KBM-7 (cell line): ENCODE measurements at places on chromosomes 16 and 17.
A peak's percentile ranks its signal among the peaks of the same experiment; 100 is the strongest.

- DNase-seq, result no peak
These were observed 26.4 kb downstream of the NPTX1 start for GRCh38 chr17:80449930-80450576.

DNA sequence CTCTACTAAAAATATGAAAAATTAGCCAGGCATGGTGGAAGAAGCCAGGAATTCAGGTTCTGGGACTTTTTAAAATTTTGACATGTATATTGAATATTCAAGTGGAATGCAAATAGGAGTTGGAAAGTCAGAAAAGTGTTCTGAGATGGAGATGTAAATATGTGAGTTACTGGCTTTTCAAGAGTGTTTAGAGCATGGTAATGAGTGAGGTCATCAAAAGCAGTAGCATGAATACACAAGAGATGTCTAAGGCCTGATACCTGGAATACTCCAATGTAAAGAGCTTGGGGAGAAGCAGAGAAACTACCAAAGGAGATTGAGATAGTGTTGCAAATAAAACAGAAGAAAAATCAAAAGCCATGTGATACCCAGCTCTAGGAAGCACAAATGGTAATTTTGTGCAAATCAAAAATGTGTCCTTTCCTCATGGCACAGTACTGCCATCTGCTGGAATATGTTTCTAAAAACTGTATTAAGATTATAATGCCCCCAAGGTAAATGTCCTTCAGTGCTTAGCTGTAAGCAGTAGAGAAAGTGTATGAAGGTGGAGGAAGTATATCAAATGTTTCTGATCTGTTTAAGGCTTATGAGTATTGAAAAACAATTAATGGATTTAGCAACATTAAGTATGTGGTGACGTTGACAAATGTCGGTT, 908.4 kb downstream of the KCNJ18 start:
- DNase-seq, result peak; percentile 44

DNA sequence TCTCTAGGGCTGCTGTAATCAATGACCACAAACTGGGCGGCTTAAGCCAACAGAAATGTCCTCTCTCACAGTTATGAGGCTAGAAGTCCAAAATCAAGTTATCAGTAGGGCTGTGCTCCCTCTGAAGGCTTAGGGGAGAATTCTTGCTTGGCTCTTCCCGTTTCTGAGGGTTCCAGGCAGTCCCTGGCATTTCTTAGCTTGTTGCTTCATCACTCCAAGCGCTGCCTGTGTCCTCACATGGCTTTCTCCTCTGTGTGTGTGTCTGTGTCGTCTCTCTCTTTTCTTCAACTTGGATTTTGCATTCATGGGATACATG, 13.7 kb upstream of the CDC42EP4 start:
- no peak for DNase-seq

- DNase-seq, result no peak
These were observed 56.3 kb upstream of the ARL4D start for GRCh38 chr17:43342589-43342890.

DNA sequence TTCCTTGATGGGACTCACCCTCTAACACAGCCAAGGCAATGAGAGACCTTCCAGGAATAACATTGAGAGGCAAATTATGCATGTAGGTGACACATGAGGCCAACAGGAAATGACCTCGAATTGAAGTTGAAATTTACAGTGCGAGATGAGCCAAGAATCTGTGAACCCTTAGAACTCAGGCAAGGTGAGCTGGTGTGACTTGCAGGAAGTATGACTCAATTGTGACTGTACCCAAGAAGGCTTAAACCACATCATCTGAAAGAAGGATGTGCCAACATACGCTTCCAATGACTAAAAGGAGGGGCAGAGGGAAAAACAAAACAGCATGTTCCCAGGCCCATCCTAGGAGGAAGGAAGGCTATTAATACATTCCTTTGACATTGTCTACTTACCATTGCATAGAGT, 44.8 kb downstream of the PITPNC1 start:
- peak; percentile 39 for DNase-seq

DNA sequence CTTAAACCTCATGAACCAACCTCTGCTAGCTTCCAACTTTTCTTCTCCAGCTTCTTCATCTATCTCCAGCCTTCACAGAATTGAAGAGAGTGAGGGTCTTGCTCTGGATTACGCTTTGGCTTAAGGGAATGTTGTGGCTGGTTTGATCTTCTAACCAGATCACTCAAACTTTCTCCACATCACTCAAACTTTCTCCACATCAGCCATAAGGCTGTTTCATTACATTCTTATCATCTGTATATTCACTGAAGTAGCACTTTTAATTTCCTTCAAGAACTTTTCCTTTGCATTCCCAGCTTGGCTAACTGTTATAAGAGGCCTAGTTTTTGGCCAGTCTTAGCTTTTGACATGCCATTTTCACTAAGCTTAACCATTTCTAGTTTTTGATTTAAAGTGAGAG, 52.3 kb downstream of the CACNG1 start:
- no peak for DNase-seq

GRCh38 chr17:19495828-19496528, 37.7 kb upstream of the SLC47A1 start:
- DNase-seq, result no peak

- peak; percentile 70 for DNase-seq
These were observed 16.9 kb downstream of the HASPIN start for GRCh38 chr17:3740611-3741073.

DNA sequence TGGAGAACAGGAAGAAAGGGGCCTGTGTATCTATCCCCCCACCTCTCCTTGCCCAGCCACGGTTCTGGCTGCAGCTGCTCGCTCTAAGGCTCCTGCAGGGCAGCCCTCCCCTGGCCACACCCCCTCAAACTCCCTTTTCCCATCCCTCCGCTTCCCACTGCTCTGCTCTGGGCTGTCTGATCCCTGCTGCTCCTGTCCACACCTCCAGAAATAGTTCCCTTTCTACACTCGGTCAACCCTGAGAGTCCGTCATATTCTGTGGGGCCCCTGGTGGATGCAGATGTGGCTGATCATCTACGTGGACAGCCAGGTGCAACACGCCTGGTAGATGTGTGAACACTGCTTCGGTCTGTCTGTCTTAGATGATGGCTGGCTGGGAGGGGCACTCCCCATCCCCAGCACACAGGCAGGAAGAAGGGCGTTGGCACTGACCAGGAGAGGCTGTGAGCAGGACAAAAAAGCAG, 19.3 kb upstream of the KRT19 start:
- no peak for DNase-seq

DNA sequence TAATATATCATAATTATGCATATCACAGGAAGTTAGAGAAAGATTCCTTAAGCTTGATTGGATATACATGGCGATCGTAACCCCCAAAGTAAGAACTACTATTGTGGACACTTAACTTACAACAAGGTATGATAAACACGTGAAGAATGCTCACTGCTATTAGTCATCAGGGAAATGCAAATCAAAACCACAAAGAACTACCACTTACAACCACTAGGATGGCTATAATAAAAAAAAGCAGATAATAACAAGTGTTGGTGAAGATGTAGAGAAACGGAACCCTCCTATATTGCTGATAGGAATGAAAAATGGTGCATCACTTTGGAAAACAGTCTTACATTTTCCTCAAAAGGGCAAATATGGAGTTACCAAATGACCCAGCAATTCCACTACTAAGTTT, 265.9 kb downstream of the SLC39A11 start:
- no peak for DNase-seq

DNA sequence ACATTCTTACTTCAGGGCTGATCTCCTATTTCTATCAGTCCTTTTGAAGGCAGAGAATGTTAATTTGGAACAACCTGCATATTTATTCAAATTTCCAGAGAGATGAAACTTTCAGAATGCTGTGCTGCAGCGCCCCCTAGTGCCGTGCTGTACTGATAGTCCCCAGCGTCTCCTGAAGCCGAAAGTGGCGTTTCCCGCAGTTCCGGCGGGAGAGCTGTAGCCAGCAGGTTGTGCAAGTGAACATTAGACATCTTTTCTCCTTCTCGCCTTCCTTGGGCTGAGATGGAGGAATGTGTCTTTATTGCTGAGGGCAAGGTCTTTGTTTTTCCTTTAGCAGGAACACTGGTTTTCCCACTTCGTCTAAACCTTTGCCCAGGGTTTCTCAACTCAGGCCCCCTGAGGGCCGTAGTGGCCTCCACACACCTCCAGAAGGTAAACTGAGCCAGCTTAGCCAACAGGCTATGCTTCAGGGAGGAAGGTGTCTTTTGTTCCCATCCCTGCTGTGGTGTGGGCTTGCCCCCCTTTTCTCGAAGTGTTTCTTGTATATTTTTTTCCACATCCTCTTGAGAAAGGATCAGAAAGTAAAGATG, 26.4 kb downstream of the USP10 start:
- DNase-seq, result peak; percentile 84

DNA sequence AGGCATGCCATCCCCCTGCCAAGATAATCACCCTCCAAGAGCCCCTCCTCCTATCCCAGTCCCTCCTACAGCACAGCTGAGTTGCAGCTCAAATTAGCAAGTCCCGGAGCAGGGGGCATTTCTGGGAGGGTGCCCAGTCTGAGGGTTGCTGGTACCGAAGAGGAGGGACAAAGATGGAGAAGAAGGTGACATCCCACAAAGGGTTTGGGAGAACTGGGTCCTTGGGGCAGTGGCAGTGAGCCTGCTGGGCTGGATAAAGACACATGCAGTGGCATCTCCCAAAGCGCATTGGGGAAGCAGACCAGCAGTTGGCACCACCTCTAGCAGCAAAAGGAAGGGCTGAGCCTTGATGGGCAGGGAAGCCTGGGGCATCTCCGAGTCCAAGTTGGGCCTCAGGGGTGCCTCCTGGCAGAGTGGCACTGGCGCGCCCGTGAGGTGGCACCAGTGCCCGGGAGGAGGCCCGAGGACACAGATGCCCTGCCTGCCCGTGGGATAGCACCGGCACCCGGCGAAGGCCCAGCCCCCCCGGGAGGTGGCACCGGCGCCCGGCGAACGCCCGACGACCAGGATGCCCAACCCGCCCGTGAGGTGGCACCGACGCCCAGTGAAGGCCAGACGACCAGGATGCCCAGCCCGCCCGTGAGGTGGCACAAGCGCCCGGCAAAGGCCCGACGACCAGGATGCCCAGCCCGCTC, 622 bp downstream of the TOM1L2 start:
- no peak for DNase-seq

DNA sequence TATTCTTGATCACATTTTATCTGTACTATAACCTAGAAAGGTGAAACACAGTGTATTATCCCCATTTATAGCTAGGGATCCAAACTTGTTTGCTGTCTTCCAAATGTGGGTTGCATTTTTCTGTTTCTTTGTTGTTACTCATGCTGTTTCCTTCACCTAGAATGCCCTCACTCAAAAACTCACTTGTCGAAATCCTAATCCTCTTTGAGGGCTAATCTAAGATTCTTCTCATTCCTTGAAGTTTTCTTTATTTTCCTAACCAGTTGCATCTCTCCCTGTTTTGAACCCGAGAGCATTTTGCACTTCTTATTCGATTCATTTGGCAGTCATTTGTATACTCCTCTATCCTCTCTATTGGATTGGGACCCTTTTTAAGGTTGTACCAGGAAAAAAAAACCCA, 9.6 kb downstream of the CALCOCO2 start:
- DNase-seq, result no peak

GRCh38 chr17:15920758-15921239, 24.1 kb upstream of the ADORA2B start:
- DNase-seq, result peak; percentile 42

GRCh38 chr16:88896238-88897070, 30.0 kb upstream of the PABPN1L start:
- DNase-seq, result no peak

- DNase-seq, result no peak
These were observed 674 bp downstream of the TAF15 start for GRCh38 chr17:35809855-35810461.

DNA sequence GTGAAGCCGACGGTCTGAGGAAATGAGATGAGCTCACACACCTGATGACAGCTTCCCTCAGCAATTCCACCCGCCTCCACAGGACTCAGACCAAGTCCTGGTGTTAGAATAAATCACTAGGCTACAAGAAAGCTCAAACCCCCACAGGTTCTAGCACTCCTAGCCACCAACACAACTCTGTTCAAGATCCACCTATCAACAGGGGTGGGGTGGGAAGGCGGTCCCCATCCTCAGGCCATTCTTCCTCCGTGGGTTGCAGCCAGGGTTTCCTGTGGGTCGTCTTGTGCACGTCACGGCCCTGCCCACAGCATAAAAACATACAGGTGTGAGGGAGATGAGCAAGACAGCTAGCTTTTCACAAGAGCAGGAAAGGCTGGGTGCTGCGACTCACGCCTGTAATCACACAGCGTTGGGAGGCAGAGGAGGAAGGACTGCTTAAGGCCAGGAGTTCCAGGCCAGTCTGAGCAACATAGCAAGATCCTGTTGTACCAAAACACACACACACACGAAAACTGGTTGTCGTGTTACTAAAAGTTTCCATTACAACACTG, 81.1 kb downstream of the ANKRD11 start:
- peak; percentile 19 for DNase-seq

- no peak for DNase-seq
These were observed 36.2 kb downstream of the ZFPM1 start for GRCh38 chr16:88489163-88489741.

DNA sequence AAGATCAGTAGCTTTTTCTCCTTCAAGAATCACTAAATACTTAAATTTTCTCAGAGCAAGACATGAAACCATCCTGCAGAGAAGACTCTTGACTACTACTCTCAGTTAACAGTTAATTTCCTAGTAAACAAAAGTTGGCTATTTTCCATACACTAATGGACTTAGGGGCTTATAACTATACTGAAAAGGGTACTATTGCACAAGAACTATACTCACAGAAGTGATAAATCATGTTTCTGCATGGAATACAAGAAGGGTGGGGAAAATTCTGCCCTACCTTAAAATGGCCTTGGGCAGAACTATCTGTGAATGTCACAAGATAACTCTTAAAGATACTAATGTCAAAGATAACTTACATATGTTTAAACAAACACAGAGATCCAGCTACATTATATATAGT, 12.5 kb downstream of the ZNF652 start:
- no peak for DNase-seq

DNA sequence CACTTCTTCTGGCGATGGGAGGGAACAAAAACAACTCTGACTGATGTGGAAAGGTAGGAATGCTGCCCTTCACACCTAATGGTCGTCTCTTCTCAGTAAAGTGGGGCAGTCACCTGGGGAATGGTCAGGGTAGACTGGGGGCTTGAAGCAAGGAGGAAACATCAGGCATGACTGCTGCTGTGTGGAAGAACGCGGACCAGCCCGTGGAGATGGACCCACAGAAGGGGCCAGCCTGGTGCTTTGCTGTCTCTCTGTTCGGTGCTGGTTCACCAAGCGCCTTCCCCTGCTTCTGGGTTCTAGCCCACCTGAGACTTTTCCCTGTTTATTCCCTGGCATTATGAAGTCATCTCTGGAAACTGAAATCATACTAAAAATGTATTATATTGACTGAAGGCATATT, 96.2 kb upstream of the DNAH17 start:
- DNase-seq, result no peak

GRCh38 chr17:47884905-47885730, 10.9 kb upstream of the SP2 start:
- DNase-seq, result no peak

DNA sequence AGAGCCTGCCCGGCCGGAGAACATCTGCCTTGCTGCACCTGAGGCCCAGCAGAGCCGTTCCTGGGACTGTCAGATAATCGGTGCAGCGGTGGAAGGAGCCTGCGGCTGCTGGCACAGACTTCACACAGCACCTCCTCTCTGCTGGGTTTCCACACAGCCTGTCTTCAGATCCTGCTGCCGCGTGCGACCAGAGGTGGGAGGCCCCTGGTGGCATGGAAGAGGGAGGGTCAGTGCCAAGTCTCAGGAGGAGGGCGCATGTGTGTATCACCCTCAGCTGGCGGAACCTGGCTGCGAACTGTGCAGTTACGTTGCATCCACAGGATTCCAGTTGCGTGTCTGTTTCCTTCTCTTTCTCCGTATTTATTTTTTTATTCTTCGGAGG, 3.3 kb downstream of the CDK5R1 start:
- DNase-seq, result no peak
